Activated CD8-positive, alpha-beta memory T cell treated with anti-CD3 and anti-CD28 coated beads for 1 hour (primary cell): ENCODE measurements at places on chromosomes 16 and 17.

DNA sequence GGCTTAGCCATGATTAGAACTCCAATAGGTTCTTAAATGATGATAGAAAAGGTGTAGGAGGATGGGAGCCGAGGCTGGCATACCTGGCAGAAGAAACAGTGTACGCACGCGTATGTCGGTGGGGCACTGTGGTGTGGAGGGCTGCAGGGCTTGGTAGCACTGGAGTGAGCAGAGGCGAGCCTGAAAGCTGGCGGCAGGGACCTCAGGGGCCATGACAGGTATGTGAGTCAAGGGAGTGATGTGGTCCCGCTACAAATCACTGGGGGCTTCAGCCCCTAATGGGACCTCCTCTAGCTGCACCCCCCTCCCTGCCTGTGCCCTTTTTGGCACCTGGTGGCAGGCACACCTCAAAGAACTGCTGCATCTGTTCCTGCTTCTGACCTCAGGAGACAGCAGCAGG lies 67.3 kb downstream of the RAI1 start:
- no peak for DNase-seq

DNA sequence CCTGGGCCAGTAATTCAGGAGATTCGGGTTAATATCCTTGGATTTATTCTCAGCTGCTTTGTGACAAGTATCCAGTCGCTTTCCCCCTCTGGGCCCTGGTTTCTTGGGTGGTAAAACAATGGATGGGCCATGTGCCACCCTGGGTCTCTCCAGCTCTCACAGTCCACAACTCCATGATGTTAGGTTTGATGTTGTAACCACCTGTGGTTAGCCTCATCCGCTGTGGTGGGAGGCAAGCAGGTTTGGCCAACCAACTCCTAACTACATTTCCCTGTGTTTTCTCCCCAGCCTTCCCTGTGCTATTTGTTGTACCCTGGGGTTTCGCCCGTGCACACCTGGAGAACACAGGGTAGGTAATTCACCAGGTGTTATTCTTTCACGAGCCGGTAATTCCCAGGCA lies 35.1 kb downstream of the GLP2R start:
- no peak for DNase-seq

GRCh38 chr16:66477028-66477515 lies 50.0 kb downstream of the BEAN1 start:
- no peak for DNase-seq

DNA sequence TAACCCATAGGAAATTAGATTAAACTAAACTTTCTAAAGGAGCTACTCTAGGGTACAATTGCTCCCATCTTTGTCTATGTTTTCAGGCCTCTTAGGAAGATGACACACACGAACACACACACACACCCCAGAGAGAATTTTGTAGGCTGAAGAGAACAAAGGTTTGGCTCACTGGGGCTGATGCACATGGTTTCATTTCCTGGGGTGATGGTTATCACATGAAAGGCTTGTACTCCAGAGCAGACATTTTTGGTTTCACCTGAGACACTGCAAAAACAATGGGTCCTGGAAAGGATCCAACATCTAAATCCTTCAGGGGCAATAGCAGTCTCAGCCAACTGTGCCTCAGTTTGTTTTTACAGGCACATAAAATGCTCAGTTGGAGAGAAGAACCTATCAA lies 62.8 kb downstream of the GRB7 start:
- peak; percentile 25 for DNase-seq

DNA sequence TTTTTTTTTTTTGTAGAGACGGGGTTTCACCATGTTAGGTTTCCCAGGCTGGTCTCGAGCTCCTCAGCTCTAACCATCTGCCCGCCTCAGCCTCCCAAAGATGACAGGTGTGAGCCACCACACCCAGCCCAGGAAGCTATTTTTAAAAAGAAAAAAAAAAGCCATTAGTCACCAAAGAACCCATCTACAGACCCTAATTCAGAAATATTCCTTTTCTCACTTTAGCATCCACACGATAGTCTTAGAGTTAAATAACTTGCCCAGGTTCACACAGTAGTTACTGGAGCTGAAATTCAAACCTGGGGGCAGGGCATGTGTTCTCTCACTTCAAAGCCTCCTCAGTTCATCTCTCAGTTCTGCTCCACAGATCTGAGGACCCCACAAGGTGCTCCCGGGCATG lies 70.3 kb upstream of the NOL11 start:
- no peak for DNase-seq

- no peak for DNase-seq
Observed at GRCh38 chr17:77371888-77372443, 231.2 kb downstream of the SEC14L1 start.

- no peak for DNase-seq
Observed at GRCh38 chr17:7932949-7933348, 943 bp downstream of the CNTROB start.

GRCh38 chr16:414395-415169 lies 10.9 kb upstream of the RAB11FIP3 start:
- DNase-seq, result no peak

GRCh38 chr16:19681637-19682036 lies 36.4 kb downstream of the KNOP1 start:
- DNase-seq, result no peak

GRCh38 chr16:54455030-54455725 lies 168.6 kb upstream of the IRX3 start:
- no peak for DNase-seq

GRCh38 chr17:18319604-18320256 lies 4.6 kb downstream of the SMCR8 start:
- DNase-seq, result no peak

DNA sequence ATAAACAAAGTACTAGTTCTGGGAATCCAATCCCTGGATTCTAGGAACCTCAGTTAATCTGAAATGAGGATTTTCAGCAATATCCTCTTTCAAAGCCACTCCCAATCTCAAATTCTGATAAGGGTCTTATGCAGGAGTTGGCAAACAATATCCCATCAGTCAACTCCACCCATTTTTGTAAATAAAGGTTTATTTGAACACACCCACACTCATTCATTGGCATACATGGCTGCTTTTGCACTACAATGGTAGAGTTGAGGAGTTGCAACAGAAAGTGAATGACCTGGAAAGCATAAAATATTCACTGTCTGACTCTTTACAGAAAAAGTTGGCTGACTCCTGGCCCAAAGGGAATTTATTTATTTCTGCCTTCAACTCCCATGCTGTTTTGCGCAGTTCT lies 157.7 kb upstream of the CDH11 start:
- no peak for DNase-seq

DNA sequence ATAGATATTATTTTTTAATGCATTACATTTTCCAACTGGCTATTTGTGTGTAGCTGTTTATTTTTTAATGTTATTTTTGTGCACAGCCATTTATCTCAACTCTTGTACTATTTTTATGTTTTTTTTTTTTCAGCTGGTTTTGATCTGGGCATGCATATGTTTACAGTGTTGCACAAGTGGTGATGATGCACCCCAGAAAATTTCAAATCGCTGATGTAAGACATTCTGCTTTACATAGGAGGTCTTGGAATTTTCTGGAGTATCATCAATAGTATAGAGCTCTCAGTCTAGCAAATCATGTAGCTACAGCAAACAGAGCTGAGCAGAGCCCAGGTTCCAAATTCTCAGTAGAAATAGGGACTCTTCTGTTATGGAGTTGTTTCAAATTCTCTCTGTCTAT lies 30.2 kb downstream of the CACNG5 start:
- DNase-seq, result no peak

DNA sequence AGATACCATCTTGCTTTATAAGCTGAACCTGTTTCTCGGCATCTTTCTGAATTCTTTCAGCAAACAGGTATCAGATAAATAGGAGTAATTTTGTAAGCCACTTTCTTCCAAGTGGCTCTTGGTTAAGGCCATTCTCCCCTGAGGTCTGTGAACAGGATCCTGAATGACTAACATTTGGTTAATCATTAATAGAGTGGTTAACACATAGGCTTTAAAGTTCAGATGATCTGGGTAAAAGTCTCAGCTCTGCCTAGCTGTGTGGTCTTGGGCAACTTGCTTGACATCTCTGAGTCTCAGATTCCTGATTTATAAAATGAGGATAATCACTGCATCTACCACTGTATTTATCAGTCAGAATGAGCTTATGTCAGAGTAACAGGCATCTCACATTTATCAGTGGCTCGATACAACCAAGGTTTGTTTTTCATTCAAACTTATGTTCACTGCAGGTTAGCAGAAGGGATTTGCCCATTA lies 44.4 kb upstream of the ANKFN1 start:
- DNase-seq, result no peak

GRCh38 chr17:44400226-44400847 lies 10.9 kb upstream of the ITGA2B start:
- no peak for DNase-seq

DNA sequence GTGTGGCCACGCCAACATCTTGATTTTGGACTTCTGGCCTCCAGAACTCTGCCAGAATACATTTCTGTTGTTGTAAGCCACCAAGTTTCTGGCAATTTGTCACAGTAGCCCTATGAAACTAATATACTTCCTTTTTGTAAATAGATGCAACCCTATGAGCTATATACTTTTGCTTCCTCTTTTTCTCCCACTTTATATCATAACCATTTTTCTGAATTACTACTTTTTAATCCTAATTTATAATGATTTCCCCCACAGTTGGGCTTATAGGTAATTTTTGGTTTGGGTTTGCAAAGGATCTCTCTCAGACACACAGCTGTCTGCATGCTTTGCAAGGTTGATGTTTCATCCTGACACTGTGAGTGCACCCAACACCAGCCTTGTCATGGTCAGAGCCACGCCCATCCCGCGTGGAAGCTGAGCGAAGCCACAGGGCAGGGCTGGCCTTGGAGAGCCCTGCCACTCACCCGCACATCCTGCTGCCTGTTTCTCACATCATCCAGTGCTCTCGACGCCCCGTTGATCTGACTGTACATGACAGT lies 5.8 kb downstream of the TRIM25 start:
- no peak for DNase-seq

- DNase-seq, result no peak
Observed at GRCh38 chr17:50194140-50194933, 7.1 kb downstream of the COL1A1 start.

DNA sequence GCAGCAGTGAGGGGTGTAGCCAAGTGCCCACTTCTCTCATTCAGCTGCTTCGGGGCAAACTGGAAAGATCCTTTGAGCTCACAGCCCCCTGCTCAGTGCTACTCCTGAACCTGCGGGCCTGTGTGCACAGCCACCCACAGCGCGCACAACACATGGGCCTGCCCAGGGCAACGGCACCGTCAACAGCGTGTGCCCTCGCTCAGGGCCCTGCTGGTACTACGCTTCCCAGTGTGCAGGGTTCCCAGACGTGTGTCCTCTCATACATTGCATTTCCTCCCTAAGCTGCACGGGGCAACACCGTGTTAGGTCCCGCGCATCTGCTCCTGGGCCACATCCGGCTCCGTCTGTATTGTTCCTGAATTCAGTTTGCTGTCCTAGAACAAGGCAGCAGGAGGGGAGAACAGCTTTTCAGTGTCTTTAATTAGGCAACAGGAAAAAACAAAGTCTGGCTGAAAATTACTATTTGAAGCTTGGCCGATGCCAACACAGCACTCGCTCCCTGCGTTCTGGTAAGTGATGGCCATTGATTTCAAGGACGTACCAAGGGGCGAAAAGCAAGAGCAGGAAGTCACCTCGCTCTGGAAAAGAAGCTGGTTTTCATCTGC lies 15.2 kb downstream of the MRM3 start:
- DNase-seq, result no peak

DNA sequence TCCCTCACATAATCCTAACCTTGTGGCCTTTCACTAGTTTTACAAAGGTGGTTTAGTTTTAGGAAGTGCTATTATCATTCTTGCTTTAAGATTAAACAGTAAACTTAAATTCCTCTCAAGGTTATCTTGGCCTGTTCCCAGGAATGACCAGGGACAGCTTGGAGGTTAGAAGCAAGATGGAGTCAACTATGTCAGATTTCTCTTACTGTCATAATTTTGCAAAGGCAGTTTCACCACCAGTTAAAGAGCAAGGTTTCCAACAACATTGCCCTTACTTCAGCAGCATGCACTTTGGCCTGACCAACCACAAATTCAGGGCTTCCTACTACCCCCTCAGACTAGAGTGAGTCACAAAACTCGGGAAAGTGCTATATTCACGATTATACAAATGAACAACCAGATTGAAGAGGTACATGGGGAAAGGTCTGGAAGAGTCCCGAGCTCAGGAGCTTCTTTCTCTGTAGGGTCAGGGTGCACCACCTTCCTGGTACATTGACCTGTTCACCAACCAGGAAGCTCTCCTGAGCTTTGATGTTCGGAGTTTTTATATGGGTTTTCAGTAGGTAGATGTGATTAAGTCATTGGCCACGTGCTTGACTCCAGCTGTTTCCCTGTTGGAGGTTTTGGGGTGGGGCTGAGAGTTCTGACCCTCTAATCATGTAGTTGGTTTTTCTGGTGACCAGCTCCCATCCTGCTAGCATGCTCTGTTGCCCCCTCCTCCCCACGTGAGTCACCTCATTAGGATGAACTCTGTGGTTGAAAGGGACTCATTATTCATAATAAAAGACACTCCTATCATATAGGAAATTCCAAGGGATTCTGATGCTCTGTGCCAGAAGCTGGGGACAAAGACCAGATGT lies 19.4 kb downstream of the RHOT1 start:
- DNase-seq, result no peak

- DNase-seq, result no peak
Observed at GRCh38 chr16:87015021-87015420, 302.2 kb downstream of the C16orf95 start.

DNA sequence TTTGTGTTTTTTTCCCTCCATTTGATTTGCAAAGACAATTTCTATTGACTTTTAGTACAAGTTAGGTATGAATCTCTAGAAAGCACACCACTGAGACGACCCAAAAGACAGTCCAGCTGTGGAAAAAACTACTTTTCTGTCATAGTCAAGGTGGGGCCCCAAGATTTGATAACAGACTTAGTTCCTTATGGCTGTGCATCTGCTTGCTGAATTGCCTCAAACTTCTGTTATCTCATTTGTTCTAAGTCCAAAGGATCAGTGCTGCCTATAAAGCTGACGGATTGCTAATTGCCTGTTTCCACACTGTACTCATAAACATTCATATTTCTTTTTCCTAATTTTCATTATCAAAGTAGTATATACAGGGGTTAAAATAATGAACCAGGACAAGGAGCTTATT lies 180.8 kb downstream of the SPECC1 start:
- DNase-seq, result no peak

DNA sequence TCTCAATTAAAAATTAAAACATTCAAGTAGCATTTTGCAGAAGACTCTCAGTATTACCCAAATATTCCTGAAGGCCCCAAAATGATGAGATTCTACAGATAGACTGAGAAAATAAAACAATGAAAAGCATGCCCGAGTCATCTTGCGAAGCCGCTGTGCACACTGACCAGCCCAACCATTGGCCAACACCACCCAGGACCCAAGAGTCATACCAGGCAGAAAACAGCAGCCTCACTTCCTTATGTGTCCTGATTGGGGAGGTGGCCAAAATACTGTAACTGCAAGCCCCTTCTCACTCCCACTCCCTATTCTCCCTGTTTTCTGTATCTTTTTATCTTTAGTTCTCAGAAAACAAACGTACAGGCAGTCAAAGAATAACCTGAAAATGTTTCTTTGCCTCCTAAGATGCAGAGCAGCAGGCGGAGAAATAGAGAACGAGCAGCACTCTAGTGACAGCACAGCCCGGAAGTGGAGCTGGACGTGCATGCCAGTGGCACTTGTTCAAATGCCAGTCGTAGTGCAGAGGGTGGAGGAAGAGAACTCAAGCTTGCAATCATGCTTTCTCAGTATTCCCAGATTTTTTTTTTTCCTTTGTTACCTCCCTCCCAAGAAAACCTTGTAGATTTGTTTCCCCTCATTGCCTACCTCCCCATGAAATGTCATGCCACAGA lies 182.3 kb upstream of the SOX9 start:
- no peak for DNase-seq

- no peak for DNase-seq
Observed at GRCh38 chr16:63530208-63530607, 1494.0 kb upstream of the CDH8 start.
